ENCODE measurements at places on chromosomes 7 and 10. TPM values are rescaled to one million over a fixed set of nuclear protein-coding genes. Genes with fewer than 3 reads are reported as not detected.

WDR11 gene
- polyA plus RNA-seq: 81.1 TPM

SHTN1 gene
- polyA plus RNA-seq: 29.1 TPM

- DNase-seq: no peak
These were observed 18.8 kb downstream of the CELF2 start for GRCh38 chr10:11036424-11037011.

DNA sequence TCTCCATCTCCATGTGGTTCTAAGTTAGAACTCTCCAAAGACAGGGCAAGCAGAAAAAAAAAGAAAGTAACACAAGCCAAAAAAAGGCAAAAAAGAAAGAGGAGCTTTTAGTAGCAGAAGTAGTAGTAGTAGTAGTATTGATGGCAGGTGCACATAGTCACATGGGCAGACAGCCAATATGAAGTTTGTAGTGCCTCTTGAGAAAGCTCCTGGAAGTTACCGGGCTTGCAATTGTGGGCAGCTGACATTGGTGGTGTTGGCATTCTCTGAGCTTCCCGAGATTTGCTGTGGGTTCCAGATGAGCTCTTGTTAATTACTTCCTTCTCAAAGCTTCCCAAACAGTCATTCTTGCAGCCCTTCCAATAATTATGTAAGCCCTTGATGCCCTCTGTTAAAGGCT lies 1128.5 kb downstream of the TYW1 start:
- no peak for DNase-seq

FAM237B gene
- polyA plus RNA-seq: 0.11 TPM

DNA sequence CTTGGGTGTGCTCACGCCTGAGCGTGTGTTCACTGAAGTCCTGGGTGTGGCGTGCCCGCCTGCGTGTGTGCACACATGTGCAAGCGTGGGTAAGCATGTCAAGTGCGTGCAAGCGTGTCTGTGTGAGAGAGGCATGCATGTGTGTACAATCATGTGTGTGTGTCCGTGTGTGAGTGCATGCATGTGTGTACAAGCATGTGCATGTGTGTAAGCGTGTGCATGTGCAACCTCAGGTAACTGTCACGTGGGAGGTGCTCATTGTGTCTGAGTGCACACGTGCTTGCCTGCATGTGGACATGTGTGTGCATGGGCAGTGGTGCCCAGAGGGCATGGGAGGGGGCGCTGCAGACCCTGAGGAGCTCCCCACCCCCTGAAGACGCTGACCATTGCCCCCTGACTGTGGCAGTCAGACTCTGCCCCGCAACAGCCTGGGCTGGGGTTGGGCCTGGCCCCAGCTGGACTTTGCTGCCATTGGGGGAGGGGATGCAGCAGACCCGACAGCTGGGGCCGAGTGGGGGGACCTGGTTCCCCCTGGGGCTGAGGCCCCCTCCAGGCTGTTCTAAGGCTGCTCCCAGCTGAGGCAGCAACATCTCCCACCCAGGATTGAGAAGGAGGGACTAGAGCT lies 88.1 kb downstream of the UNCX start:
- no peak for DNase-seq

DNA sequence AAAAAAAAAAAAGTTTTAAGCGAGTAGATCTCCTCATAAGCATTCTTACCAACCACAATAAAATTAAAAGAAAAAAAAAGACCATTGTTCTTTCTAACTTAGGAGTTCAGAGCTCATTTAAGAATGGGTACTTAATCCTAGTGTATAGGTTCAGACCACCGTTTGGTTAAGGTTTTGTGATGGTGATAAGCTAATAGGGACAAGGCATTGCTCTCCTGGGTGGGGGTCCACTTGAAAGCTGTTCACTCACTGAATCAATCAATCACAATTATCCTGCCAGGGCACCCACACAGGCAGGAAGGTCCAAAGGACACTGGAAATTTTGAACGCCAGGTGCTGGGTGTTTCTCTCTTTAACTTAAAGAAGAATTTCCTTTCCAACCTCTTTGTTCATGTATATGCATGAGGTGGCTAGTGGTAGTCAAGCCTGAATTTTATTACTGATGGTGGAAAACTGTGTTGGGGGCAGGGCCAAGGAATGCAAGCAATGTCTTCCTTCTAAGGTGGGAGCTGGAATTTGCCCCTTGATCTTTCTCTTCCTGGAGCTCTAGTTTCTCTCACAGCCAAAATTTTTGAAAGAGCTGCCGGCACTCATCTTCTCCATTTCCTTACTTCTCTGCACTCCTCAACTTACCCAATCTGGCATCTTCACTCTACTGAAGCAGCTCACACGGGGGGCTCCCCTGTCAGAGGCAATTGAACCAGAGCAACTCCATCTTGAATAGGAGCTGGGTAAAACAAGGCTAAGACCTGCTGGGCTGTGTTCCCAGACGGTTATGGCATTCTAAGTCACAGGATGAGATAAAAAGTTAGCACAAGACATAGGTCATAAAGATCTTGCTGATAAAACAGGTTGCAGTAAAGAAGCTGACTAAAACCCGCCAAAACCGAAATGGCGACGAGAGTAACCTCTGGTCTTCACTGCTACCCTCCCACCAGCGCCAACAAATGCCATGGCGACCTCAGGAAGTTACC lies 7.5 kb upstream of the FAM131B start:
- no peak for DNase-seq

IL2RA gene
- polyA plus RNA-seq: 0.23 TPM

- DNase-seq: no peak
These were observed 512.5 kb downstream of the REEP3 start for GRCh38 chr10:64033711-64034110.

OPN4 gene
- not detected for polyA plus RNA-seq

DNA sequence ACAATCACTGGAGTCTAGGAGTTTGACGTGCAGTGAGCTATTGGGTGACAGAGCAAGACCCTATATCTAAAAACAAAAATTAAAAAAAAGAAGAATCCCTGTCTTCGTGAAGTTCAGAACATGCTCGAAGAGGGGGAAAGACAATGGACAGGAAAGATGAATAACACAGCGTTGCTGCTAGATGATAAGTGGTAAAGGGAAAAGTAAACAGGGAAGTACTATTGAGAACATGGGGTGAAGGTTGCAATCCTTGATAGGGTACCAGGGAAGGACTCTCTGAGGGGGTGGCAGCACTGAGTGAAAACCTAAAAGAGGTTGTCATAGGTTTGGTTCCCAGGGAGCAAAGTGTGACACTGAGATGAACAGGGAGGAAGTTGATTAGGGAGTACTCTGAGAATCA lies 2.8 kb upstream of the ABRAXAS2 start:
- no peak for DNase-seq

- DNase-seq: peak; percentile 53
These were observed 16.9 kb upstream of the GET4 start for GRCh38 chr7:859359-860030.

- no peak for DNase-seq
These were observed 13.8 kb downstream of the MTERF1 start for GRCh38 chr7:91866599-91867148.

UPK3B gene
- polyA plus RNA-seq: 30.1 TPM

GRCh38 chr7:36032361-36032818 lies 120.7 kb upstream of the EEPD1 start:
- no peak for DNase-seq

DNA sequence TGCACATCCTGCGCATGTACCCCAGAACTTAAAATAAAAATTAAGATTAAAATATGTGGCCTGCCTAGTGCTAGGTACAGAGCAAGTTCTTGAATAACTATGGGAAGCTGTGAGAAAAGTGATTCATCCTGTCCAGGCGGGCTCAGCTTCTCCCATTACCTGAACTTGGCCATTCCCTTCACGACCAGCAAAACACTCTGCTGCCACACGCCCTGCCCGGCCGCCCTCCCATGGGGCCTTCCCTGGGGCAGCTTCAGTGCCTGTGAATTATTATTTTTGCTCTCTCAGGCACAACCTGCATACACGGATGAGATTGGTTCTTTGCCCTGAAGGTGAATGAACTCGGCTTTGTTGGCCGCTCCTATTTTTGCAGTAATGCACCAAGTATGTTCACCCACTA lies 209.2 kb upstream of the SHH start:
- no peak for DNase-seq

DNA sequence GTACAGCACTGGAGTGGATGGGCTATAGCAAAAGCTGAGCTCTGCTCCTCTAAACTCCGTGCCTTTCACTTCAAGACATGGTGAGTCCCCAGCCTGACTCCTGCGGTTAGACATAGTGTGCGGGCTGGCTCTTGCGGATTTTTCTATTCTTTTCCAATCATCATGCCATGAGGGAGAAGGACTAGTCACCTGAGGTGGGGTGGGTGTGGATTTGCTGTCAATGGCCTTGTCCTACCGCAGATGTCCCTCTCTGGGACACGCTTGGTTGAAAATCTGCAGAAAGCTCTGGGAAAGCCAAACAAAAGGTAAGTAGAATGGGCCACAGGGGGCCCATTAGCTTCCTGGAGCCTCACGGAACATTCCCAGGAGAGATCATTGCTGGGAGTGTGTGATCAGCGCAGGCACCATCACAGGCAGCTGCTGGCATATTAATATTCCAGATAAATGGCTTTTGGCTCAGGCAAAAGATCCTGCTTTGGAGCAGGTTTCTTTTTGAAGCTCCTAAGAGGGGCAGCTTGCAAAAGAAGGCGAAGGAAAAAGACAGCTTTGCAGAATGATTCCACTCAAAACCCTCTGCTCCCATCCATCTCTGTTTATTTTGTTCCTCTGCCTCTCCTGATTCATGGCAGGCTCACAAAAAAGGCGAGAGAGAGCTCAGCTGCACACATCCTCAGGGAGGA lies 509.0 kb upstream of the ZMIZ1 start:
- no peak for DNase-seq

OR2A12 gene
- 0.15 TPM for polyA plus RNA-seq

DNA sequence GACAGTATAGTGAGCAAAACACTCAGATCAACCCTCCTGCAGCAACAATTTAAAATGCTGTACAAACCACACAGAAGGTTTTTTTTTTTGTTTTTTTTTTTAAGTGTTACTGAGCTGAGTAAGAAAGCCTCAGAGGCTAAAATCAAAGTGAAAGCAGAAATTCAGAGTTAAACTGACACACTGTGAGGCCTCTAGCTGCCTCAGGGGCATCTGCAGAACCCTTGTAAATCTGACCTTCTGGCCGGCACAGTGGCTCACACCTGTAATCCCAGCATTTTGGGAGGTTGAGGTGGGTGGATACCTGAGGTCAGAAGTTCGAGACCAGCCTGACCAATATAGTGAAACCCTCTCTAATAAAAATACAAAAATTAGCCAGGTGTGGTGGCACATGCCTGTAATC lies 7.4 kb upstream of the GNA12 start:
- DNase-seq: no peak

GRCh38 chr7:71472962-71473361 lies 341.0 kb downstream of the GALNT17 start:
- DNase-seq: no peak

- no peak for DNase-seq
These were observed 129.3 kb upstream of the BET1 start for GRCh38 chr7:94133460-94133859.

DNA sequence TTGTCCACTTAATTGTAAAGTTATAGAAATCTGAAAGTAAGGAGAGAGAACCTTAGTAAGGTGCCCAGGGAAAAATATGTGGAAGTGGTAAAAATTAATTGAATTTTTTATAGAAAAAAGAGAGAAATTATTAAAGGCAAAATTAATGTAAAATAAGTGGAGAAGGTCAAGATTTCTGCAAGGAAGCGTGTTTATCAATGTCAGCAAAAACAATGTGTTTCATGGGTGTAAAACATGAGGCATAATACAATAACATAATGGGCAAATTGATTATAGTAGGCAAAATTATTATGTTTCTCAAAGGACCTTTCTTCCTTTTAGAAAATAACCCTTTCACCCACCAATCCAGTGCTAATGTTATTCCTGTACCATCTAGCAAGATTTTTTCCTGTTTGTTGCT lies 1520.1 kb downstream of the REEP3 start:
- no peak for DNase-seq

KCNMA1 gene
- 3.7 TPM for polyA plus RNA-seq

GRCh38 chr10:110901954-110902819 lies 16.8 kb downstream of the BBIP1 start:
- DNase-seq: no peak

GRID2IP gene
- polyA plus RNA-seq: 1.3 TPM

GRCh38 chr7:114598946-114599345 lies 184.3 kb downstream of the FOXP2 start:
- DNase-seq: no peak

DNA sequence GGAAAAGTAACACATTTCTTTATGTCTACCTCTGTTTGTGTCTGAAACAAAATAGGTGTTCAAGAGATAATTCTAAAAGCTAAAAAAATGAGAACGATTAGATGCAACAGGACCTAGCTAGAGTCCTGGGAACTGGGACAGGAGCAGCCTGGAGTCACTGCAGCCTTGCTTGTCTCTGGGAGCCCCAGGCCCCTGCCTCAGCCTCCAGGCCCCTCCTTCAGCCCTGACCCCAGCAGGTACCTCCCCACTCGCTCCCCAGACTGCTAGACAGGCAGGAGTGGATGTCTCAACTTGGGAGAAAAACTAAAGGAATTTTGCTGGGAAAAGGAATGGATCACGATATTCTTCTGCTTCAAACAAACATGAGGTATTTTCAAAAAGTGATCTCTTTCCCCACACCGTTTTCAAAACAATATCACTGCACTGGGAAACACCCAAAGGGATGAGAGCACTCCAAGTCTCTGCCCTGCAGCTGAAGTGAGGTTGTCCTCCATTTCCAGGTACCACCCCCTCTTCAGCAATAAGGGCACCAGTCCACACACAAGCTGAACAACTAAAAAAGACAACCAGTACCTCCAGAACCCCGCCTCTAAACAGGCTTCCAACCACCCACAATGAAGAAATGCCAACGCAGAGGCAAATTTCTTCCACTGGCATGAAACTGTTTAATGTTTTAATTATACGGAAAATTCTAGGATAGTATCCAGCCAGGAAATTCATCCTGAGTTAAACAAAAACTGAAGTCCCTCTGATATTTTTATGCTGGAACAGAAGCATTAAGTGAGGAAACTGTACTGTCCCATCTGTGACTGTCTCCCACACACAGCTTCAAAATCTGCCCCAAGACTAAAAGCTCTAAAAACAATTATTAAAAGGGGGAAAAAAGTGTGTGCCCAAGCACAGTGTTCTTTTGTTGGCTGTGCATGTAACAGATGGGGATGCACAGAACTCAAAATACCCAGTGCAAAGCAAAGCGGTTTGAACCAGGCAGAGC lies 47.2 kb downstream of the XPNPEP1 start:
- DNase-seq: no peak

- DNase-seq: no peak
These were observed 387.2 kb downstream of the CNTNAP2 start for GRCh38 chr7:146503844-146504243.

GRCh38 chr10:126062131-126063032 lies 166.0 kb downstream of the FANK1 start:
- DNase-seq: peak; percentile 86

TCTN3 gene
- polyA plus RNA-seq: 65.1 TPM

- no peak for DNase-seq
These were observed 103.7 kb upstream of the HABP2 start for GRCh38 chr10:113449006-113449695.

SLC39A12 gene
- not detected for polyA plus RNA-seq

- no peak for DNase-seq
These were observed 136.1 kb upstream of the TNRC18 start for GRCh38 chr7:5559576-5560240.

CNTNAP2 gene
- polyA plus RNA-seq: 39.2 TPM

GRCh38 chr7:132009778-132010177 lies 453.4 kb upstream of the PODXL start:
- no peak for DNase-seq

- DNase-seq: peak; percentile 89
These were observed 519 bp downstream of the ITGB8 start for GRCh38 chr7:20330928-20331909.

- DNase-seq: no peak
These were observed 88.9 kb upstream of the PAX2 start for GRCh38 chr10:100656454-100656853.
